B cell (primary cell): ENCODE measurements at places on chromosomes 13 and 19.

- no peak for DNase-seq
These were observed 19.3 kb downstream of the EDDM13 start for GRCh38 chr19:56291867-56292266.

DNA sequence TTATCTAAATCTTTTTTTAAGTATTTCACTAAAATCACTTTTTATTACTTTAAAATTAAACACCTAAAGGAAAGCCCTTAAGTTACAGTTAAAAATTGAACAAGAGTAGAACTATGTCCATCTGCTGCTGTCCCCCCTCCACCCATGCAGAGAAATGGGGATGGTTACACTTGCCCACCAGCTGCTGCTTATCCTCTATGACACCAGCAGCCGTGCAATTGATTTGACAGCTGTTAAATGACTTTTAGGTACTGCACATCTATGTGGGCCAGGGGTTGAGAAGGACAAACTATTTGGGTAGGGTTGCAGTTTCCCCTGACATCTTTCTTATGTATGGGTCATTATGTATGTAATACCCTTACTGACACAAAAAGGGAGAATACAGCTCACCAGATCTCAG lies 77.2 kb downstream of the TBC1D4 start:
- no peak for DNase-seq

DNA sequence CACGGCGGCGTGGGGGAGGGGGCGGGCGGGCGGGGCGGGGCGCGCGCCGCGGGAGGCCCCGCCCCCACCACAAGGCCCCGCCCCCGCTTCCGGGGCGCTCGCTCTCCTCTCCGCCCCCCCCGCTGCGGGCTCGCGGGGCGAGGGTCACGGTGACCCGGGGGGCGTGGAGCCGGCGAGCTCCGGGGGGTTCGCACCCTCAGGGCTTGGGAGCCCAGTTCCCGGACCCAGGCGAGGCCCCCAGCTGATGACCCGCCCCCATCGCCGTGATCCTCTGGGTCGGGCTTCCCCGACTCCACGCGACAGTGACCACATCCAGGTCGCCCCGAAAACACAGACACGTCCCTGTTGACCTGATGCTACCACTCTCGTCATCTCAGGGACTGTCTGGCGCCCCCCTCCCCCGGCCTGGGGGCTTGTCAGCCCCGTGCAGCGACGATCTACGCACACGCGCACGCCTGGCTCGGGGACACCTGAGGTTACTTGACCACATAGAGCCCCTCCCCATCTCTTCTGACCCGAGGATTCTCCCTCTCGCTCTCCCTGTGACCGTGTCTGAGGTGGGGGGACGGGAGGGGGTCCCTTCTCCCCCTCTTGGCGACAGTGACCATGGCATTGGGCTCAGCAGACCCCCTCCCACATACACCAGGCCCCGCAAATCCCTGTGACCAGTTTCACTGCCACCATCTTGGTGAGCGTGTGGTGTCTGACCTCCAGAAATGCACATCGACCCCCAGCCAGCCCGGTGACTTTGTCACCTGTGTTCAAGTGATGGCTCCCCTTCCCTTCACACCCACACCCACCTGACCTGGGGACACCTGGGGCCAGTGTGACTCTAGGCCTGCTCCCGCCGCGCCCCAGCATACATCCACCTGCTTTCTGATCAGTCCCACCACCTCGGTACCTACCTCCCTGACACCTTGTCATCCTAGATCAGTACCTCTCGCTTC lies 670 bp downstream of the MAP2K7 start:
- DNase-seq, result peak; percentile 88

GRCh38 chr13:112172641-112173251 lies 105.8 kb downstream of the SOX1 start:
- no peak for DNase-seq

GRCh38 chr19:56973713-56974555 lies 133.4 kb upstream of the PEG3 start:
- no peak for DNase-seq

DNA sequence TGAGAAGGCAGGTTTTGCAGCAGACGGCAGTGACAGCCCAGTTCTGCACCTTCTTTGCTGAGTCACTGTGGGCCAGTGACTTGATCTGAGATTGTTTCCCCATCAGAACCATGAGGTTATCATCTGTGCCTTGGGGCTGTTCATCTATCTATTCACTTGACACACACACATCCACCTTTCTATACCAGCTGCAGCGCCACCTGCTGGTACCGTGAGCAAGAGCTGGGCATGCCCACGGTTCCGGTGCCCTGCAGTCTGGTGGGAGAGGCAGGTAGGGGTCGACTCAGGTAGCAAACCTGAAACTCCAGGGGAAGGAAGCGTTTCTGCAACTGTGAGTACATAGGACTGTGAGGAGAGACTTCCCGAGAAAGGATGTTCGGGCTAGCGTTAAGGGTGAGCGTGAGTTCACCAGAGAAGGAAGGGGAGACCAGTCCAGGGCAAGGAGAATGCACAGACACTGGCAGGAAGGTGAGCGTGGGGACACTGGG lies 7.5 kb upstream of the LIN7B start:
- peak; percentile 76 for DNase-seq

- DNase-seq, result peak; percentile 50
These were observed 146.5 kb downstream of the PCCA start for GRCh38 chr13:100235311-100235901.

- DNase-seq, result peak; percentile 84
These were observed 8.8 kb downstream of the GTPBP3 start for GRCh38 chr19:17346109-17346671.

GRCh38 chr19:20077791-20078463 lies at the start of gene ZNF90:
TSS of gene ZNF90 (plus strand) at chr19:20078000. CDS start at chr19:20078133, 133 bp downstream.
- DNase-seq, result peak; percentile 93

GRCh38 chr13:75175575-75175974 lies 306.4 kb downstream of the TBC1D4 start:
- DNase-seq, result no peak

DNA sequence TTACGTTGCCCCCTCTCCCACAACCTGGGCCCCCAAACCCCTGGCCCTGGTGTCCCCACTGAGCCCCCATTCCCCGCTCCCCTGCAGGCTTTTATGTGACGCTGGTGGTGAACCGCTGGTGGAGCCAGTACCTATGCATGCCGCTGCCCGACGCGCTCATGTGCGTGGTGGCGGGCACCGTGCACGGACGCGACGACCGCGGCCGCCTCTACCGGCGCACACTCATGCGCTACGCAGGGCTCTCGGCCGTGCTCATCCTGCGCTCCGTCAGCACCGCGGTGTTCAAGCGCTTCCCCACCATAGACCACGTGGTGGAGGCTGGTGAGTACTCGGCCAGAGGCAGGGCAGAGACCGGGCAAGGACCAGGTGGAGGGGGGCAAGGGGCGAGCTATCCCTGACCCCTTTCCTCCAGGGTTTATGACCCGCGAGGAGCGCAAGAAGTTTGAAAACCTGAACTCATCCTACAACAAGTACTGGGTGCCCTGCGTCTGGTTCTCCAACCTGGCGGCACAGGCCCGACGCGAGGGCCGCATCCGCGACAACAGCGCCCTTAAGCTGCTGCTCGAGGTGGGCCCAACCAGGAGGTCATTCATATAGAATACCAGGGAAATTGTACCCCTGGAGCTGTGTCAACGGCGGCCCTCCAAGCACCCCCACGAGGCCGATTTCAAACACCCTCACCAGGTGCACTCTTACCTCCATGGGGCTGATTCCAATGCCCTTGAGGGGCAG lies 3.0 kb downstream of the BEST2 start:
- DNase-seq, result no peak

DNA sequence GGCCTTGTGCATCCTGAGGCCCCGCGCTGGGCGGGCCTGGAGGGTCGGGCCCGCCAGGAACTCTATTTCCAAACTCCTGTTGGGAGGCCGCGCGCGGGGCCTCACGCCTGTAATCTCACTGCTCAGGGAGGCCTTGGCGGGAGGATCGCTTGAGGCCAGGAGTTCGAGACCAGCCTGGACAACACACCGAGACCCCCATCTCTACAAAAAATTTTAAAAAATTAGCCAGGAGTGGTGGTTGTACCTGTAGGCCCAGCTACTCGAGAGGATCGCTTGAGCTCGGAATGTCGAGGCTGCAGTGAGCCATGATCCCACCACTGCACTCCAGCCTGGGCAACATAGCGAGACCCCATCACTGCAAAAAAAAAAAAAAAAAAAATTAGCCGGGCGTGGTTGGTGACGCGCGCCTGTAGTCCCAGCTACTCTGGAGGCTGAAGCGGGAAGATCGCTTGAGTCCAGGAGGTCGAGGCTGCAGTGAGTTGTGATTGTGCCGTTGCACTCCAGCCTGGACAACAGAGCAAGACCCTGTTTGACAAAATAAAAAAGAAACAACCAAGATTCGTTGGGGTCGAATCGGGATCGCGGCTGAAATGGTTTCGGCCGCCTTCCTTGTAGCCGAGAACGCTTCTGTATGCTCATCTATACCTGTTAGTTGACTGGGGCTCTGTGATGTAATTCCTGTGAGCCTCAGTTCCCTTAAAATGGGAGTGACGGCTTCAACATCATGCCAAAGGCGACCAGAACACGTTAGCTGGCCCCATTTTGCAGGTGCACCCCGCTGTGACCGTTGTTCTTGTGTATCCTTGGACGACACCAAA lies 636 bp downstream of the SF3A2 start:
- peak; percentile 33 for DNase-seq

GRCh38 chr19:57667228-57667627 lies 1.5 kb upstream of the ZSCAN4 start:
- DNase-seq, result no peak

- no peak for DNase-seq
These were observed 13.9 kb downstream of the TTYH1 start for GRCh38 chr19:54429176-54429495.

DNA sequence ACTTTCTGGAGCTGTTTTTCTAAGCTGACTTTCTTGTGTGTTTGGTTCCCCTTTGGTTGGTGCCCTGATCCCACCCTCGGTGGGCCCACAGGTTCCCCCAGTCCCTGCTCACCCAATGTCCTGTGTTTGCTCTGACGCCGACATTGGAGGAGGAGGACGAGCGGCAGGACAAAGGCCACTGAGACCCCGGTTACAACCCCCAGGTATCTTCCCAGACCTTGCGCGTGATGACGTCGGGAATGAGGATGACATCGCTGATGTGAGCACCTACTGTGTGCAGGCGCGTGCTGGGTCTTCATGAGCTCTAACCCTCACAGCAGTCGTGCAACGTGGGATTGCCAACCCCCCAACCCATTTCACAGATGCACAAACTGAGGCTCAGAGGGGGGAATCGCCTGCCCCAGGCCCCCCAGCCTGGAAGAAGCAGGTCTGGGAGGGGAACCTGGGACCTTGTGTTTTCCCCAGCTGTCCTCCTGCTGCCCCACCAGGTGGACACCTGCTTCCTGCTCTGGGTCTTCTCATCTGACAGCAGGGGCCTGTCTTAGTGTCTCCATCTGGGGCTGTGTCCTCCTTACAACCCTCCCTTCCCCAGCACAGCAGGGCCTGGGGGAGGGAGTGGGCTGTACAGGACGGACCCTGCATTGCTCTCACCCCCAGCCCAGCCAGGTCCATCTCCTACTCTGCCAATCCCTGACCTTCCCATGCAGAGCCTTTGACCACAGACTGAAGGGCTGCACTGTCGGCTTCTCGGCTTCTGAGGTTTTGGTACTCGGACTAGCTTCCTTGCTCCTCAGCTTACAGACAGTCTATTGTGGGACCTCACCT lies 4.7 kb upstream of the LILRA6 start:
- DNase-seq, result no peak

GRCh38 chr19:13008926-13009787 lies 13.9 kb downstream of the NFIX start:
- DNase-seq, result no peak

GRCh38 chr13:97234236-97234635 lies 12.1 kb downstream of the MBNL2 start:
- no peak for DNase-seq

- no peak for DNase-seq
These were observed 214.2 kb downstream of the FGF9 start for GRCh38 chr13:21884965-21885567.

DNA sequence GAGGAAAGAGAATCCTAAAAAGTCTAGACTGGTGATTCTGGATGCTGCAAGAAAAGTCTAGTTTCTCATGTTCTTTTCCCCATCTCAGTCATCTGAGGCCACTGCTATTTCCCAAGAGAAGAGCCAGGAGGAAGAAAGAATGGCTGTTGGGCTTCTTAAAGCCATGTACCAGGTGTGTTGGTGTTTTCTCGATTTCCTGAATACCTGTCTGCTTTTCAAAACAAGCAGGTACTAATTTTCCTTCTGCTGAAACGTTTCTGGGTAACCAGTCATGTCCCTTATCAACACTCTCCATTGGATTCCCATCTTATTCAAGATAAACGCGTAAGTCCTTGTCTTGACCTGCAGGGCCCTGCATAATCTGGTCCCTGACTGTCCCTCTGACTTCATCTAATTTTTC lies 1.1 kb downstream of the ZNF570 start:
- DNase-seq, result peak; percentile 3

DNA sequence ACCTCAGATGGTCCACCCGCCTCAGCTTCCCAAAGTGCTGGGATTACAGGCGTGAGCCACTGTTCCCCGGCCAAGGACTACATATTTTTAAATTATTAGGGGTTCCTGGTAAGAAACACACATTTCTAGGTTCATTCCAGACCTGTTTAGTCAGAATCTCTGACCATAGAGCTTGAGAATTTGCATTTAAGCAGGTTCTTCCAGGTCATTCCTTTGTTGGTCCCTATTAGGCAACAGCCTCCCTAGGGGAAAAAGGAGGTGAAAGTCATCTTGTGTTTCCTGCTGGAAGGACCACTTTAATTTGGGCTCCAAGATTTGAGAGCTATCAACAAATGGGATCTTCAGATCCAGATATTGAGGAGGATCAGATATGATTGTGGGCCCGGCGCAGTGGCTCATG lies 16.3 kb downstream of the S1PR2 start:
- no peak for DNase-seq

GRCh38 chr19:7744199-7744786 lies 3.0 kb downstream of the CD209 start:
- DNase-seq, result peak; percentile 31

DNA sequence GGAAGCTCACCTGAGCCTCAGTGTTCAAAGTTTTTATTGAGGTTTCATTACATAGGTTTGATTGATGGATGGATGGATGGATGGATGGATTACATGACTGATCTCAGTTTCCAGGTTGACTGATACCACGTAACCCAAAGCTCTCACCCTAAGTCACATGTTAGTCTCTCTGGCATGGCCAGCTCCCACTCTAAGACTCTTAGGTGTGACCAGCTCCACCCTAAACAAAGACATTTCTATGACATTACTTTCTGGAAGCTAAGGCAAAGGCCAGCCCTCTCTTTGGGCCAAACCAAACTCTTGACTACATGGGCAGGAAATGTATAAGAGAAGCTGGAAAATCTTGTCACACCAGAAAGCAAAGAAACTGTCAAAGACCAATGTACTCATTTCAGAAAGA lies 28.6 kb downstream of the POLR1D start:
- DNase-seq, result no peak

- peak; percentile 27 for DNase-seq
These were observed 15.7 kb upstream of the SELENOW start for GRCh38 chr19:47762615-47763308.

DNA sequence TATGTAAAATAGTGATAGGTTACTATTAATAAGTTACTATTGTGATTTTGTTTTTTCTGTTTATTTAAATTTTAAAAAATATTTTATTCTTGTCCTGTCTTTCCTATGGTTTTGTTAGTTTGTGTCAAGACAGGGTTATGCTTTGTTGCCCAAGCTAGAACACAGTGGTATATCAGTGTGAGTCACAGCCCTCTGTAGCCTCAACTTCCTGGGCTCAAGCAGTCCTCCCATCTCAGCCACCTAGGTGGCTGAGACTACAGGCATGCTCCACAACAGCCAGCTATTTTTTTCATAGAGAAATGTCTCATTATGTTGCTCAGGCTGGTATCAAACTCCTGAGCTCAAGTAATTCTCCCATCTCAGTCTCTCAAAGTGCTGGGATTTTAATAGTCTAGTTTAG lies 99.5 kb downstream of the ZNF675 start:
- no peak for DNase-seq

GRCh38 chr19:13091400-13092157 lies 11.1 kb downstream of the LYL1 start:
- no peak for DNase-seq
